Muscle of leg (tissue), 16 donors: ENCODE measurements at places on chromosomes 3 and 15. TPM values are rescaled to one million over a fixed set of nuclear protein-coding genes. Genes with fewer than 3 reads are reported as not detected.

DNA sequence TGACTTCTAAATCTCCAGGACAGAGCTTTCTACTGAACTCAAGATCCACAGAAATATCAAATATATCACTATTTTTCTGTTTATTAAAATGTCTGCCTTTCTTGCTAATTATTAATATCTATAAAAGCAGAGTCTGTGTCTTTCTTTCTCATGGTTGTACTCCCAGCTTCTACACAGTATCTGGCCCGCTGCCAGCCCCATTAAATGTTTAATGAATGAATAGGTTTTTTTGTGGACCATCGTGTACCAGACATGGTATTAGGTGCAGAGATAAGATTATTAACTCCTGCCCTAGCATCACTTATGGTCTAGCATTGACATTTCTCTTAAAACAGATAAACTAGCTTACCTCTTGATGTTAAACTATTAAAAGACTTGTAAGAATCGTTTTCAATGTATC lies 111.4 kb upstream of the RBMS3 start:
- DNase-seq, result no peak

GRCh38 chr15:42348083-42348482 lies 11.2 kb upstream of the CAPN3 start:
- DNase-seq, result no peak

Gene KNG1
- not detected for polyA plus RNA-seq

DNA sequence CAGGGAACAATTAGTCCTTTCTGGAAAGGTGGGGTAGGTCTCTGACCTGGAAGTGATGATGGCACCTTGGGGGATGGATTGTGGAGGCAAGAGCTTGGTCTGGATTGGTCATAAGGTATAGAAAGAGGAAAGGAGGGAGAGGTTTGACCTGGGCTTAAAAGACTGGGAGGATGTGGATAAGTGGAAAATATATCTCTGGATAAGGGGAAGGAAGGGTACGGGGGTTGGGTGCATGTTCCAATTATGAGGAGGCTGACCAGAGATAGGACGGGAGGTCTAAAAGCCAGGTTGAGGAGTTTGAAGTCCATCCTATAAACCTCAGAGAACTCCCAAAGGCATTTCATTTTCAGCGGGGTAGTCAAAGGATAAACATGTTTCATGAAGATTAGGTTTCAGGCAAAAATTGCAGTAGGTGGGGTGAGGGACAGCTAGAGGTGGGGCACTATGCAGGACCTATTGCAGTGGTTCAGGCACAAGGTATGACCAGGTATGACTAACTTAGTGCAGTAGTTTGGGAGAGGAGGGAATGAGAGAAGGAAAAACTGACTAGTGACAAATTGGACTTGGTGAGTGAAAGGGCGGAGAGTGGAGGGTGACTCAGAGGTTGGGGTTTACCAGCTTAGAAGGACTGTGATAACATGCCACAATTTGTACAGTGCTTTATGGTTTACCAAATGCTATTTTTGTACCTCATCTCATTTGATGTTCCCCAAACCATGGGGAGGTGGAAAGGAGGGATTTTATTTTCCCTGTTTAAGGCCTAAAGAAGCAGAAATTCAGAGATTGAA lies 10.7 kb downstream of the PDE8A start:
- no peak for DNase-seq

GRCh38 chr3:167653760-167654159 lies at the start of gene WDR49:
Gene WDR49, minus strand, starts transcription at chr3:167653942. Its CDS starts 517 bp downstream, at chr3:167653425.
- DNase-seq, result peak; percentile 55

Gene GP5
- 0.23 TPM for polyA plus RNA-seq
